ENCODE measurements at places on chromosomes 3 and 15.

DNA sequence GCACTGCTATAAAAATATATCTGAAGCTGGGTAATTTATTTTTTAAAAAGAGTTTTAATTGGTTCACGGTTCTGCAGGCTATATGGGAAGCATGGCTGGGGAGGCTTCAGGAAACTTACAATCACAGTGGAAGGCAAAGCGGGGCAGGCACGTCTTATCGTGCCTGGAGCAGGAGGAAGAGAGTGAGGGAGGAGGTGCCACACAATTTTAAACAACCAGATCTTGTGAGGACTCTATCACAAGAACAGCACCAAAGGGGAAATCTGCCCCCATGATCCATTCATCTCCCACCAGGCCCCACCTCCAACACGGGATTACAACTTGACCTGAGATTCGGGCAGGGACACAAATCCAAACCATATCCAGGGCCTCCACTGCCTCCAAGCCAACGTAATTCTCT is 75.0 kb downstream of the MCF2L2 start:
- DNase-seq, result no peak

DNA sequence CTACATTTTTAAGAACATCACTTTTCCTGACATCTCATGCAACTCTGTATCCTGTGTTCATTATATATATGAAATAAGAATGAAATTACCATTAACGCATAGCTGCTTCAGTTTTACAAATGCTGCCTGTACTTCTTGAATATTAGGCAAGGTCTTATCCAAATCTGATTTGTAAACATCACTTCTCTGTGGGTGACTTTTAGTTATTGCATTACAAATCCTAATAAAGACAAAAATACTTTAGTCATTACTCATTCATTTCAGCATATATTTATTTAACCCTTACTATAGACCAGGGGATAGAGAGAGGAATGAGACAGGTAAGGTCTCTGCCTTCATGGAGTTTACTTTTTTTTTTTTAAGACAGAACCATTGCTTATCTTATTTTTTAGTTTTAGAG is 36.8 kb downstream of the MTMR10 start:
- no peak for DNase-seq

DNA sequence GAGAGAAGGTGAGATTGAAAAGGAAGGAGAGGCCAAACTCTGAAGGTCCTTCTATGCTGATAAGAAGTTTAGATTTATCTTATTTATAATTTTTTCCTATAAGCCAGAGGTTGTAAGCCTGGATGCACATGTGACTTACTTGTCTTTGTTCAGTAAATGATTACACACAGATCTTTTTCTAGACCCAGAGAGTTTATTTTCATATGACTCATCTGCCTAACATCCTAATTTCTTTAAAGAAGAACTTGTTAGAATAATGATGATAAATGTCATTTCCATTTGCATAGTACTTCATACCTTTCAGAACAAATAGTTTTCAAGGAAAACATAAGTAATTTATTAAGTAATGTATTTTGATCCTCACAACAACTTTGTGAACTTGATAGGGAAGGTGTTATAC is 434.8 kb upstream of the DPH6 start:
- no peak for DNase-seq

DNA sequence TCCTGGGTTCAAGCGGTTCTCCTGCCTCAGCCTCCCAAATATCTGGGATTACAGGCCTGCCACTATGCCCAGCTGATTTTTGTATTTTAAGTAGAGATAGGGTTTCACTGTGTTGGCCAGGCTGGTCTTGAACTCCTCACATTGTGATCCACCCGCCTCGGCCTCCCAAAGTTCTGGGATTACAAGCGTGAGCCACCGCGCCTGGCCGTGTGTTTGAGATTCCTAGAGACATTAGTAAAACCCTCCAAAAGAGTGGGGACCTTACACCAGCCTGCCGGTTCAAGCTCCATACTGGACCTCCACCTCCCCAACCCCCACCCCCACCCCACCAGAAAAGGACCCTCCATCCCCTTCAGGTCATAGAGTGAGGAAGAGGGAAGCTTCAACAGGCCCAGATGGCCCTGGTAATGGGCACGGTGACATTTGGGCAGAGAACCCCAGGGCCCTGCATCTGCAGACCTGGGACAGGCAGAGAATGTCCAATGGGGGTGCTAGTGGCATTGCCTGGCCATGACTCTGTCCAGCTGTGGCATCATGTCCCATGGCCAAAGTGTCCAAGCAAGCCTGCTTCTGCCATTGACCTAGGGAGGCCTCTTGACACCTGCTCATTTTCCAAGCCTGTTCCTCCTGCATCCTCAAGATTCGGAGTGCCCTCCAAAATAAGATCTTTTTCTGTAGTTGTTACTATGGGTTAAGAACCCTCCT is 108.9 kb upstream of the KLF13 start:
- DNase-seq, result no peak

- no peak for DNase-seq
Measured at GRCh38 chr3:541062-541801, 344.7 kb downstream of the CHL1 start.

- no peak for DNase-seq
Measured at GRCh38 chr3:184372296-184372821, 5.6 kb downstream of the THPO start.

- DNase-seq, result no peak
Measured at GRCh38 chr3:139117883-139118760, 73.4 kb upstream of the PRR23C start.

DNA sequence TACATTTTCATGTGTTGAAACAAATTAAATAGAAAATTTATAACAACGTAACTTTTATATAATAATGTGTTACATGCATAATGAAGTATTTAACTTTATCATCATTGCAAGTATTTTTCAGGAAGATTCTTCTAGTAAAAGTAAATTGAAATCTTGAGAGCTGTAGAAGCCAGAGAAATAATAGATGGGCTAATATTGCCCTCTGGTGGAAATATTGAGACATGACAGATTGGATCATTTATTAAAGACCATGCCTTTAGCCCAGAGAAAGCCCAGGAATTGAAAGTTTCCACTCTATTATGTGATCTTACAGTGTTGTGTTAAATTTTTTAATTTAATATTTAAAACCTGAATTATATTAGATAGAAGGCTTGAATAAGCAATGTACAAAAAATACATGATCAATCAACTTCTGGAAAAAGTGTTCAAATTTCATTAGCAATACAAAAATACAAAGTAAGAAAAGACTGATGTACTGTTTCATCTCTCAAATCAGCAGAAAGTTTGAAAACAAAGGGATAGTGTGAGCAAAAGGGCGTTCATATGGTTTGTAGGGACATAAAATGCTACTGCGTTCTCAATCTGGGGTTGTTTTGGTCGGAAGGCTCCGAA is 52.7 kb upstream of the SPTSSB start:
- DNase-seq, result no peak

DNA sequence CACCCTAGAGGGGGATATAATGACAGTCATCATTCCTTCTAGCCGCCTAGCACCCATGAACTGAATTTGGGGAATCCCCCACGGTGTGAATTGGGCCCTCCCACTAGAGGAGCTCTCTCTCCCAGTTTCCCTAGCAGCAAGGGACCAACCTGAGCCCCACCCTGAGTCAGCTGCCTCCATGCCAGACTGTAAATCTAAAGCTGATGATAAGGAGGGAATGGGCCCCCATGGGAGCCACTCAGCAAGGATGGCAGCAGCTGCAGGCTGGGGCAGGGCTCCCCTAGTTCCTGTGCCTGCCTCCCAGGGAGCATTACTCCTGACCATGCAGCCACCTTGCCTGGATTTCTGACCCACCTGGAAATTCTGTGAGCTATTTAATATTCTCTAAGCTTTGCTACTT is 57.0 kb upstream of the PXYLP1 start:
- DNase-seq, result no peak

GRCh38 chr3:6567241-6567640 is 293.7 kb upstream of the GRM7 start:
- no peak for DNase-seq

DNA sequence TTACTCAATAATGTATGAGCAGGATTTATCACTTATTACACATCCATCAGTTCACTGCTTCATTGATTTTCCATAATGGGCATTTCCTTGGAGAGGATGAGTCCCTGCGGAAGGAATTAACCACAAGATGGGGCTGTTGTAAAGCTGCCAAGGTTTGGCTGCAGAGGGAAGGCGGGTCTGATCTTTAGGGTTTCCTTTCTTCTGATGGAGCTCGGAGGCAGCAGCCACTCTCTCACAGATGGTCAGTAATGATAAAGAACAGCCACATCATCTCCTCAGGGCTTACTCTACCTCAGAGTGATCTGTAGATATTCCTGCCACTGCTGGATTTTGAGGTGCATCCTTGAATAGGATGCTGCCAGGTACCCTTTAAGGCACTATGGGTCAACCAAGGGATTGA is 115.2 kb downstream of the USP13 start:
- no peak for DNase-seq

DNA sequence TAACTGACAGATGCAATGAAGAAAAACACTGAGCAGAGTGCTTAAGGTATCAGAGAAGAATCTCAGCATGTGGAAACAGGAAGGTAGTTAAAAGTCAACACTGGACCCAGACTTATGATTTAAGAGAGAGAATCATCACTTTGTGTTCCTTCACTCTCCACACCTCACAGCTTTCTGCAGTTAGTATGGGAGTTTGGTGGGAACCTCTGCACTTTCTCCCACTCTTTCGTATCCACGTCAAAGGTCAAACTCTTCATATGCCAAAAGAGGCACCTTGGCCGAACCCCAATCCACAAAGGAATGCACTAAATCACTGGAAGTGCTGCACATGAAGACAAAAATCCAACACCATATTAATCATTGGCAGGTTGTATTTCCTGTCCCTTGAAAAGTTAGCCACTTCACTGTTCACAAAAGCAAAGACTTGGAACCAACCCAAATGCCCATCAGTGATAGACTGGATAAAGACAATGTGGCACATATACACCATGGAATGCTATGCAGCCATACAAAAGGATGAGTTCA is 361.2 kb downstream of the MAGI1 start:
- no peak for DNase-seq

DNA sequence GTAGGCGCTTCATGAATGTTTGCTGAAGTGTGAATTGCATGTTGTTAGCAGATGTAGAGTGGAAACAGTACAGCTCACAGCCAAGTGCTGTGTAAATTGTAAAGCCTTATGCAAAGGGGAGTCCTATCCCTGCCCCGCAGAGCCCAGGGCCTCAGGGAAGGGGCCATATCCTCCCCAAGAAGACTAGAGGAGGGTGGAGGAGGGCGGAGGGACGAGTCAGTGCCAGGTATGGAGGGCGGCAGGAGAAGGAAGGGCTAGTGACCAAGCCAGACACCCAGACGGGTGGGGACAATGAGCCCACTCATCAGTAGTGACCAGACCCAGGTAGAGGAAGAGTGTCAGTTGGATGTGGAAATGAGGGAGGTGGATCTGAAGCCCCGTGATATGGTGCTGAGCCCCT is 45.2 kb downstream of the ZNF710 start:
- no peak for DNase-seq

DNA sequence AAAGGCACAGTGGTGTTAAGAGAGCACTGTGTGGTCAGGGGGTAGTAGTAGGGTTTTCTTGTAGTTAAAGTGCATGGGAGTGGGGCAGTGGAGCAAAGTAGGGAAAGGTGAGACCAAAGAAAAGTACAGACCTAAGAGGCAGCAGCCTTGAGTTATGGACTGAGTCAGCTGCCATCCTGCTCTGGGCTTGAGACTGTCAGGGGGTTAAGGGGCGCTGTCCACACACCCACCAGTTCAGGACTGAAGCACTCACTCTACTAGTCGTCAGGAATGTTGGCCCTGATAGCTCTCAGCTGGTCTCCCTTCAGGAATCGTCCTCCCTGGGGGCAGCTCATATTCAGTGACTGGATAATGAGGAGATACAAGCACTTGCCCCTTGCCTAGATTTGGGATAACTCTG is 7.9 kb downstream of the CCR4 start:
- DNase-seq, result no peak

GRCh38 chr15:70062321-70062956 is 35.3 kb downstream of the TLE3 start:
- DNase-seq, result no peak

DNA sequence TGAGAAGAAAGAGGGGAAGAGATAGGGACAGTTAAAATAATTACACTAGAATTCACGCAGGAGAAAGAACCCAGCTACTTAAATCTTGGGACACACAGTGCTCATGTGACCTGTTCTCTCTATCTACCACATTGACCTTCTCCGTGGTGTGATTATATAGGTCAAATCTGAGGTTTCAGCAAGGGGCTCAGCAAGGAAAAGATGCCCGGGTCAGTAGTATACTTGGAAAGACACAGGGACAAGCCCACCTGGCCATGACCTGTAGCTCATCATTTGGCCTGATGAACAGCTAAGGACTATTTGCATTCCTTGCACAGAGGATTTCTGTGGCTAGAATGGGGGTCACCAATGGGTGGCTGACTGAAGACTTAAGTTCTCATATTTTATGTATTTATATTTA is 71.9 kb downstream of the SSR3 start:
- no peak for DNase-seq

DNA sequence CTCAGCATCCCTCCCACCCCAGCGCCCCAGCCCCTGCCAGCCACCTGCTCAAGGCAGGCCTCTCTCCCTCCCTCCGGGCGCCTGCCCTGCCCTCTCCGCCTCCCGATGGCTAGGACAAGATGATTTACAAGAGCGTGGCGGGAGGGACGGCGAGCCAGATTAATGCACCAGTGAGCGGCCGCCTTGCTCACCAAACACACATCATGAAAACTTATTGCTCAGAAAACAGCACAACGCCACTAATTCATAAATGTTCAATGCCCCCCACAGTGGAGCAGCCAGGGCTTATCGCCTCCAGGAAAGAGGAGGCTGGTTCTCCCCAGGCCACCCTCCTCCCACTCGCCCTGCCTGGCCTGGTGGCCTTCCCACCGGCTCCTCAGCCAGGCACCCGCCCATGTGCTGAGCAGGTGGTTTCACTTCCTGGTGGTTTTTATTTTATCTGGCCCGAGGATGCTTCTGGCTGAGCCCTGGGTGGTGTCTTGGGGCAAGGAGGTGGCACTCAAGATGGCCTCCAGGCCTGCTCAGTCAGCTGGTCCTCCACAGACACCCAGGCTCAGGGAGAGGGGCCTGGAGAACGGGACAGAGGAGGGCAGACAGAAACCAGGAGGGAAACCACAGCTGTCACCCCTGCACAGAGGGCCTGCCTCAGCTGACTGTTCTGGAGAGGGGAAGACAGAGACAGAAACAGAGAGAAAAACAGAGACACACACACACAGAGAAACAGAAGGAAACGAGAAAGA is 284.9 kb downstream of the UACA start:
- no peak for DNase-seq

DNA sequence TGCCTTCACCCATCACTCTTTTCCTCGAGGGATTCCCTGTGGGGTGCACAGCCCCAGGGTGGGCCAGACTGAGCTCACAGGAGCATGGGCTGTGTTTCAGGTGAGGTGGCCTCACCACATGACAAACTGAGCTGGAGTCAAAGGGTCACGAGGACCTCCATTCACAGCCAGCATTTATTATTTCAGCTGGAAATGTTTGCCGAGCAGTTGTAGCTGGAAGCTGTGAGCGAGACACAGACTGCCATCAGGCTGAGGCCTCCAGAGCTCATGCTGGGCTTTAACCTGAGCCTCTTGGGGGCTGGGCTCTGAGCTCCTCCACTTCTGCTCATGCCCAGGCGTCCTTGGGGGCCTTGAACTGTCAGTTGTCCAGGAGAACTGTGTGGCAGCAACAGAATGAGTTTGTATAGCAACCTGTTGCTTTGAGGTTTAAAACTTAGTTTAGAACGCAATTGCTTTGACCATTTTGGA is 57.5 kb downstream of the FLNB start:
- no peak for DNase-seq

- no peak for DNase-seq
Measured at GRCh38 chr3:142151828-142152227, 2.5 kb upstream of the TFDP2 start.

Measured in activated CD8-positive, alpha-beta memory T cell treated with anti-CD3 and anti-CD28 coated beads for 4 hours (primary cell).